ENCODE measurements at places on chromosomes 4 and X.

DNA sequence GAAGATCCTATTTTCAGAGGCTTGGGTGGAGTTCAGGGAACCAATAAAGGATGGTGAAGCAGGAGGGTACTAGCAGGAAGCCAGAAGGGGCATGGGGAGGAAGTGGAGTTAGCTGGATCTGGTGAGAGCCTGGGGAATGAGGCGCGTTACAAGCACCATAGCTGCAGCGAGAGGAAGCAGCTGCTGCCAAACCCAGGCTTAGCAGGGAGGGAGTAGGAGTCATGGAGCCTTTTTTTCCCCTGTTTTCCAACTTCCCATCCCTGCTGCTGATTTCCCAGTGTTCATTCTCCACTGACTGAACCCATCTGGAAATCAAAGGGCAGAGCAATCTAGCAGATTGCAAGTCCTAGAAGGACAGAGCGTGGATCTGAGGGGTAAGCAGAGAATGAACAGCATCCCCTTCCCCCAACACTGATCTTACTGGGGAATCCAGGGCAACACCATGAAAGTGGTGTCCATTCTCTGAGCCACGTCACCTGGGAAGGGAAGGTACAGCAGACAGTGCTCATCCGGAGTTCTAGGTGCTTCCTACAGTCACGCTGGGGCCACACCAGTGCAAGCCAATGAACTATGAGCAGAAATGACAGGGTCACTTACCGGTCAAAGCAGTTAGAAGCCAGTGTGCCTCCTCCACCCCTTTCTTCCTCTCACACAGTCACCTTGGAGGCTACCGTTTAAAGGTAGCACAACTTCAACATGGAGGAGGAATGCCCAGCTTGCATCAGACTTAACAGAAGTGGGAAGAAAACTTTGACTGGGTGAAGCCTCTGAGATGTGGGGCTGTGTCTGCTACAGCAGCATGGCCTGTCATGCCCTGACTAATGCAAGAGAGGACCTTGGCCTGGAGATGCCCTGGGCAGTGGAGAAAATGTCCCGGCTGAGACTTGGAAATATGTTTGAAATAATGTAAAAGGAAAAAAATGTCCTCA, 36.7 kb downstream of the SMIM20 start:
- no peak for DNase-seq

DNA sequence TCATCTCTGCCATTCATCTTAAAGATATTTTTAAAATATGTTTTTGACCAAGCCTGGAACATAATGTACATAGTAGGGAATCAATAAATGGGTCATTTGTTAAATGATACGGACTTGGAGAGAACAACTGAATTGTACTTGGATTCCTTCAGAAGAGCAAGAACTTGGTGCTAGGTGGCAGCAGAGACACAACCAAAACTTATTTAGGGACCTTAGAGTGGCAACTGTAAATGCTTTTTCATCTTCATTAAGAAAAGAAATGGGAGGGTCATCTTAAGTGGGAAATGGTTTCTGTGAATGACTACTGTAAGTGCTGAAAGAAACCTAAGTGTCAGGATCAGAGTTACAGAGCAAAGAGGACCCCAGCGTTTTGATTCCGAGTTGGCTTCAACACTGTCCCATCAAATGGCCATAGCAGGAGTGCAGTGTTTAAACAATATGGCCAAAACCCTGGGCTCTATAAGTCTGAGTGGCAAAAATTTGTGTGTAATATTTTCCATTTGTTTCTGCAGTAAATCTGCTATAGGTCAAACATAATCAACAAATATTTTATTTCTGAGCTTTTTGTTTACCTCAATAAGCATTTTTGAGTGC, 213.6 kb downstream of the PALLD start:
- peak; percentile 71 for DNase-seq

GRCh38 chr4:83320548-83320947, 14.1 kb downstream of the HPSE start:
- peak; percentile 67 for DNase-seq

GRCh38 chrX:39204353-39204752, 403.1 kb downstream of the MID1IP1 start:
- DNase-seq: no peak

GRCh38 chr4:139809757-139810140, 144.1 kb downstream of the MGST2 start:
- no peak for DNase-seq

DNA sequence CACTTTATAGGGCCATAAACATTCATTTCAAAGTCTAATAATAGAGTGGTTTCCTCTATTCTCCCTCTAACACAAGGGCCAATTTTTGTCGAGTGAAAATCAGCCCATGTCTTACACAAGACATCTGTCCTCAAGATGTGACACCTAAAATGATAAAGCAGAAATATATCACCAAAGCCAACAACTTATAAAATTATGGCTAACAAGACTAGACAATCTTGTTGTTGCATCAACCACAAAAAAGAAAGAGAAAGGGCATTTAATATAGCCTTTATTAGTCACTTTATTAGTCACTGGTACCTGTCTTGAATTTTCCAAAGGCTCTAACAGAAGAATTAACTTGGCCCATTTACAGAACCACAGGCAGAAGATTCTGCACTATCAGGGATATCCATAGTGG, 161.6 kb downstream of the SMIM20 start:
- peak; percentile 62 for DNase-seq

DNA sequence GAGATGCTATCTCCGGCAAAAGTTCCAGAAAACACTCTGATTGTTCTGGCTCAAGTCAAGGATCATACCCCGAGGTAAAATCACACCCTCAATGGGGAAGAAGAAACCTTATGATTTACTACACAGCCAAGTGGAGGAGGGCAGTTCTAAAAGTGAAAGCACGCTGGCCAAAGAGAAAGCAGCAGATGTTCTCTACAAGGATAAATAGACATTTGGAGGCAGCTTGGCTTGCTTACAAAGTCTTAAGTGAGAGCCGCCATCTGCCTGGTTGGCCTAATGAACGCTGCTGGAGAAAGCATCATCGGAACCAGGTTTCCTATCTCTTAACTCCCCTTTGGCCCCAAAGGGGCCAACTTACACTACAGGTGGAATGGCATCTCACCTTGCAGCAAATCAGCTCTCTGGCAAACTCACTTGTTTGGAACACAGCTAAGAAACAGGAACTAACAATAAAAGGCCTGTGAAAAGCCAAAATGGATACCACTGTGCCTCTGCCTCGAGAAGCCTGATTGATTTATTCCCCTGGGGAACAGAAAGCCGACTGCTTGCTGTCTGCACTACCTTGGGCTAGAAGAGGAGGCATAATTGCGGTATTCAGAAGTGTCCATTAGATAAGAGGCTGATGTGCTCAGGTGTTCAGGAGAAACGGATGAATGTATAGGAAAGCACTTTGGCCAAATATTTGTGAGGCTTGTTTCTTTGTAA, 22.8 kb downstream of the FRAS1 start:
- DNase-seq: no peak

DNA sequence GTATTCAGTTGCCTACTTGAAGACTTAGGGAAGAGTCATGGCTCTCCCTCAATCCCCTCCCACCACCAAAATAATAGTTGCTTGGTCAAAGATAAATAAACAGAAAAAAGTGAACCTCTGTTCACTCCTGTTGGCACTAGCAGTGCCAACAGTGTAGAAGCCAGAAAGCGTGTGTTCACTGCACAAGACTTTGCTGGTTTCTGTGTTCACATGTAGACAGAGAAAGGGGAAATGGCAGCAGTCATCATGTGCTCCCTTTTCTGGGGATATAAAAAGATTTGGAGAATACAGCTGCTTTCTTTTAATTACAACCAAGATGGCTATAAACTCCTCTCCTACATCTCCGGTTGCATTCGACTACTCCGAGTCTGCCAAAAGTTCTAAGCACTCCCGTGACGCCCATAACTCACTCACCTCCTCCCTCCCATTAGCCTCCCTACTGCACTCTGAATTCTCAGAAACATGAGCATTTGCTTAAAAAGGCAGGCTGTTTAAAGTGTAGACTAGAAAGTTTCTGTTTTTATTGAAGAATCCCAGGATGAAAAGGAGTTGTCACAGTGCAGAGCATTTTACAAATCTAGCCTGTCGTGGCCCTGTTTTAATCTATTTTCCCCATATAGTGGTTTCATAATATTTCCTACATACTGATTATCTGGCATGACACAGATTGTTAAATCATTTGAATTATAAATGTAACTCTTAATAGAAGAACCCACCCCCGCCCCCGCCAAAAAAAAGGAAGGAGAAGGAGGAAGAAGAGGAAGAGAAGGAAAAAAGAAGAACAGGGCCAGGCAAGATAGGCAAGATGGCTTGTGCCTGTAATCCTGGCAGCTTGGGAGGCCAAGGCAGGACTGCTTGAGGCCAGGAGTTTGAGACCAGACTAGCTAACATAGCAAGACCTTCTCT, 16.7 kb downstream of the LGI2 start:
- DNase-seq: no peak

- DNase-seq: peak; percentile 30
Observed at GRCh38 chr4:139208404-139208945, 31.5 kb upstream of the ELF2 start.

- no peak for DNase-seq
Observed at GRCh38 chr4:99749445-99750391, 66.9 kb upstream of the DAPP1 start.

- no peak for DNase-seq
Observed at GRCh38 chr4:168334053-168334452, 15.5 kb upstream of the DDX60 start.

- DNase-seq: peak; percentile 95
Observed at GRCh38 chrX:32877592-32877991, 333.8 kb downstream of the DMD start.

DNA sequence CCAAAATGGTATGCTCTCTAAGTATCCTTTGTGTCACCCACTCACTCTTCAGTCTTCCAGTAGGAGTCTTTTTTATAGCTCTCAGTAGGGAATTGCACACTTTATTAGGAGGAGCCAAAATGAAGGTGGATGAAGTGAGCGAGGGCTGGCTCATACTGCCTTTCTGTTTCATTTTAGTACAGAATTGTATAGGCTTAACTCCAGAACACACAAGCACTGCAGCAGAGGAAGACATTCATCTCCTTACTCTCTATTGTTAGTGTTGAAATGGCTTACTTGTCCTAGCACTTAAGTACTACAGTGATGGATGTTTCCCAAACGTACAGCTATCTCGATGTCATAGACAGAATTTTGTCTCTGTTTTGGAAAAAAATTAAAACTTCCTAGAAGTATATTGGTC, 327.3 kb upstream of the ATOH1 start:
- no peak for DNase-seq

- DNase-seq: peak; percentile 3
Observed at GRCh38 chrX:52271206-52271605, 86.5 kb downstream of the MAGED4 start.

DNA sequence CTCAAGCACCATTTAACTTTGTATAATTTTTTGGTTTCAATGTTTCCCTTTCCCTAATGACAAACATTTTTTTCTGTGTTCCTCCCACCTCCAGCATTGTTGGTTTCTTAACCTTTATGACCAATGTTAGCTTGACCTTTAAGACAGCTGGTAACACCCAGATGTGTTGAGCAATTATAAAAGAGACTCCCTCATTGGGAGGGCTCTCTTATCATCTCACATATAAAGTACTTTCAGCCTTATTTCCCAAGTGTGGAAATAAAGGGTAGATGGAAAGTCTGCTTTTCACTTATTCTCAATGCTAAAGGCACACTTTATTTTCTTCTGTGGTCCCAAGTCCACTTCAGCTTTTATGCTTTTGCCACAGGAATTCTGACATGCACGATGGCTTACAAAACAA, 1420.4 kb downstream of the RAPGEF2 start:
- DNase-seq: no peak

DNA sequence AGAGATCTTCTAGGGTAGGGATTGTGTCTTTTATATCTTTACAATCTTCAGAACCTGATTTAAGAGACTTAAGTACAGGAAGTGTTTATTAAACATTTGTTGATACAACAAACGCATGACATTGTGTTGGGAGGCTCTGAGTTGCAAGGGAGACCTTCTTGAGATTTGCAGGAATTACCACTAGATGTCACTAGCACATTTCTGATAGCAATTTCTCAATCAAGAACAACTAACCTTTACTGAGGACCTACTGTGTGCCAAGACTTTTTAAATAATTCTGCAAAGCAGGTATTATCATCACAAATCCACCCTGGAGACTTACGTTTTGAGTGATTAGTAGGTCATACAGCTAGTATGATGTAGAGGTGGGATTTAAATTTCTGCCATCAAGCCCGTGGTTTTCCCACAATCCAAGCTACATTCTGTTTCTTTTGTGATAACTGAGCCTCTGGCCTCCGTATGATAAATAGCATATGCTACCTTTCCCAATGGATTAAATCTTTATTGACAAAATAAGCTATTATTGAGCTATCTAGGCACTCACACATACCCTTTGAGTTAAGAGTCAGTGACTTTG, 986.0 kb downstream of the CCSER1 start:
- DNase-seq: peak; percentile 61

GRCh38 chr4:98802770-98803198, 126.1 kb downstream of the EIF4E start:
- DNase-seq: peak; percentile 12

DNA sequence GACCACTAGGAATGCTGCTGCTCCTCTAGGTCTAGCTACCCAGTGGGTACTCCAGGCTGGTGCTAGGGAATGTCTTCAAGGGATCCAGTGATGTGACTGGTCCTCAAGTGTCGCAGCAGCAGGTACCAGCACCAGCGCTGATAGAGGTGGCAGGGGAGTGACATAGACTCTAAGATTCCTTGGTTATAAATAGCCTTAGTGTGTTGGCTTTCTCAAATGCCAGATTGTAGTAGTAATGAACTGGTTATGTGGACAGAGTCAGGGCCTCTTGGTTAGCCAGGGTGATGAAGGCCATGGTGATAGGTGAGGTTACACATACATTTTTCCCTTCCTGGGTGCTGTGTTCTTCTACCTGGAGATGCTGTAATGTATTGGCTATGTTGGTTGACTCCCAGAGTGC, 38.3 kb downstream of the DCLK2 start:
- no peak for DNase-seq

- DNase-seq: no peak
Observed at GRCh38 chr4:183968502-183968901, 63.4 kb downstream of the STOX2 start.
